Fibroblast of mammary gland (primary cell): ENCODE measurements at places on chromosomes 1 and 21.

DNA sequence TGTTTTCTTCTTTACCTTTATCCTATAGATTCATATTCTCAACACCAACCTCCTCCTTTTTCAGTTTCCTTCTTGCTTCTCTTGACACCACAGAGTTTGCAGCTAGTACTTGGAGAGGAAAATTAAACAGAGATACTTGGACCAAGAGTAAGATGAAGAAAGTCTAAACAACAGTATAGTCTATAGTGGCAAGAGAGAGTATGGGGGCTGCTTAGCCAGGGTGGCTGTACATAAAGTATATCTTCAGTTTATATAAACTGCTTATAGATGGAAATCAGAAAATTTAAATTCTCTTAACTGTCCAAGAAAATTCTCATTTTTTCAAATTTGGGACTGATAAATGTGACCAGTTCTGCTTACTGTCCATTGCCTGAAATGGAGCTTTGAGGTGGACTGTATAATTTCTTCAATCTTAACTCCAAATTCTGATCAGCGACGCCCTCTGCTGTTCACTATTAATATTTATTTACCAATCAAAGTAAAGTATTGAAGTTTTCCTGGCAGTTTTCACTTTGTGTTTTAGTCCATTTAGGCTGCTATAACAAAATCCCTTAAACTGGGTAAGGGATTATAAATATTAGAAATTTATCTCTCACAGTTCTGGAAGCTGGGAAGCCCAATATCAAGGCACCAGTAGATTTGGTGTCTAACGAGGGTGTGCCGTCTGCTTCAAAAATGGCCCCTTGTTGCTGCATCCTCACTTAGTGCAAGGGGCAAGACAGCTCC, 14.8 kb upstream of the METTL18 start:
- peak; percentile 48 for DNase-seq

GRCh38 chr21:8991088-8991907, 1530.1 kb upstream of the TPTE start:
- DNase-seq = no peak

- no peak for DNase-seq
Measured at GRCh38 chr1:2492091-2492490, 16.0 kb downstream of the PLCH2 start.

DNA sequence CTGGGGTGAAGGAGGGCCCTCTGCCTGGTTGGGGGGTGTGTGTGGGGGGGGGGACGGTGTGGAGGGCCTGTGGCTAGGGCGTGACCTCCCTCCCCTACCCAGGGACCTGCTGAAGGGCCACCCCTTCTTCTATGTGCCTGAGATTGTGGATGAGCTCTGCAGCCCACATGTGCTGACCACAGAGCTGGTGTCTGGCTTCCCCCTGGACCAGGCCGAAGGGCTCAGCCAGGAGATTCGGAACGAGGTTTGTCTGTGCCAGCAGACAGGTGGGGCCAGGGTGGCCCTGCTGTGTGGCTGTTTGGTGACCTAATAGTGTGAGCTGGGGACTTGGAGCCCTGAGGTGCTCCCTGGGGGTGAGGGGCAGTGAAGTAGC, 43.9 kb downstream of the COQ8A start:
- no peak for DNase-seq

DNA sequence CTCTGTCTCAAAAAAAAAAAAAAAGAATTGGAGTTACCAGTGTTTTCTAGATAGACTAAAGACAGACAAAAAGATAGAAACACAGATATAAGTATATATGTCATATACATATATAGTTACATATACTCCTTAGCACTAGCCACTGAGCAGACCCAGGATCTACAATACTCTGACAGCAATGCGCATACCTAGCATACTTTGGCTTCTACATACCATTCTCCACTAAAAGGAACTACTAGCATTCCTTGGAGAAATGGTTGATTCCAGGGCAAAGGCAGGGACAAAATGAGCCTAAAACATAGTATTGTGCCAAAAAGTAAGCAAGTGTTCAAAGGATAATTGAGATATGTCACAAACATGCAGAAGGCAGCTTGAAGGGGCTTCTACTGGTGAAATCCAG, 22.7 kb downstream of the SYNJ1 start:
- DNase-seq = no peak

DNA sequence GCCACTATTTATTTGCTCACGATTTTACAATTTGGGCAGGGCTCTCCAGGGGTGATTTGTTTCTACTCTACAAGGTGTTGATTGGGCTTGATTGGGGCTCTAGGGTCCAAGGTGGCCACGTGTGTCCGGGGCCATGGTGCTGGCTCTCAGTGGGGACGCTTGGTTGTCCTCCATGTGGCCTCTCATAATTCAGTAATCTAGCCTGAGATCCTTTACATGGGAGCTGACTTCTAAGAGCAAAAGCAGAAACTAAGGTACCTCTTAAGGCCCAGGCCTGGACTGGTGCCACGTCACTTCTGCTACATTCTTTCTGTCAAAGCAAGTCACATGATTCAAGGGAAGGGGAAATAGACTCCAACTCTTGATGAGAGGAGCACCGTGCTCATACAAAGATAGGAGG, 8.1 kb upstream of the PSRC1 start:
- no peak for DNase-seq

DNA sequence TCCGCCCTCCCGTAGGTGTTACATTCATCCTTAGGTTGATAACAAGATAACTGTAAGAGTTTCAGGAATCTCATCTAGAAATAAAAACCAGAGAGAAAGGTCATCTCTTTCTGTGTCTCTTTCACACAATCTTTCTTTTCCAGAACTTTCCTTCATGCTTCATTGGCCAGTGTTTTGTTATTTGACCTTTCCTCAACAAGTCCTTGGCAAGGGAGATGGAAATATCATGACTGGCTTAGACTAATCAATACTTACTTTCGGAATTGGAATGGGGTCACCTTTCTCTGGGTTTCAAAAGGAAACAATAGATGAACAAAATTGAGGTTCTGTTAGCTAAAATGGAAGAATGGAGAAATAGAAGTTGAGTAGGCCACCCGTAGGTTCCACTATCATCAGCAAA, 72.9 kb upstream of the PPP2R5A start:
- no peak for DNase-seq

DNA sequence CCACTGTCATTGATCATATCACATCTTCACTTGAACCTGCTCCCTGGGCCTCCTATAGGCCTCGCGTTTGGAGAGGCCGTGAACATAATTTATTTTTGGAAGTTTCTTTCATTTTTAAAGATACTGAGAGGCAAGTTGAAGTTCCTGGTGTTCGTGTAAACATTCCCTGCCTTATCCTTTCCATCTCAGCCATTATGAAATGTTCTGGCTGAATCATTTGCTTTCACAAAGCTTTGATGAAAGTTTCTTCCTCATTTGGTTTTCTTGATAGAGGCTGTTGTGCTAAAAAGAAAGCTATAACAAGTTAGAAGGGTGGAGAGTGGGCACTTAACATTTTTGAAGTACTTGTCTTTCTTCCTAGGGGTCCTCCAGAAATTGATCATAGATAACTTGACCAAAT, 15.5 kb downstream of the CAMTA1 start:
- DNase-seq = no peak
